Glutamatergic neuron (in vitro differentiated cells): ENCODE measurements at places on chromosomes 12 and 14. TPM values are rescaled to one million over a fixed set of nuclear protein-coding genes. Genes with fewer than 3 reads are reported as not detected.
A peak's percentile ranks its signal among the peaks of the same experiment; 100 is the strongest.

DNA sequence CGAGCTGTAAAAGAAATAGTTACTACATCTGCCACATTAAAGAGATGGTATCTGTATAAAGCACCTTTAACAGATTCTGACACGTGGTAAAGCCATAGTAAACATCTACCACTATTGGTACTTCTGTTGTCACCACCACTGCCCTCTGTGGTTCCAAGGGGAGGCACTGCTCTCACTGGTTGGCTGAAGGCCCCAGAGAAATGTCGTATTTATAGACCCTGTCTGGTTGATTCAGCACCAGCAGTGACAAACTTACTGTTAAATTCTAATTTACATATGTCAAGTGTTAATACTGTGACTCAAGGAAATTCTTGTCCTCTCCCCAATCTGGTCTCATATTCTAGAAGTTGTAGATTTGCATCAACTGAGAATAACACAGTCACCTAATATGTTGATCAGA, 281.1 kb downstream of the ERC1 start:
- DNase-seq, result no peak

GRCh38 chr14:95875831-95876760, 536 bp upstream of the TUNAR start:
- peak; percentile 71 for DNase-seq

- peak; percentile 67 for DNase-seq
These were observed 27.9 kb downstream of the BORCS5 start for GRCh38 chr12:12384571-12385340.

TMPRSS12 gene
- not detected for total RNA-seq
